Chondrocyte (in vitro differentiated cells): ENCODE measurements at places on chromosomes 5 and 9.

- DNase-seq = no peak
- no peaks in the 10 kb centered on the region for H3K4me1 ChIP-seq
- no peak overlapping the region for H3K4me3 ChIP-seq
- no peak overlapping the region for H3K27ac ChIP-seq
- H3K36me3 ChIP-seq = no peaks in the 10 kb centered on the region
- H3K27me3 ChIP-seq = peaks cover 18% of the 10 kb centered on the region
Measured at GRCh38 chr9:73347720-73348119, 196.1 kb downstream of the ANXA1 start.

GRCh38 chr9:98521141-98521540 is 187.6 kb downstream of the GABBR2 start:
- H3K4me1 ChIP-seq = no peaks in the 10 kb centered on the region
- H3K27ac ChIP-seq = no peak overlapping the region
- peaks cover 1% of the 10 kb centered on the region for H3K36me3 ChIP-seq
- no peak for DNase-seq
- H3K4me3 ChIP-seq = no peak overlapping the region

DNA sequence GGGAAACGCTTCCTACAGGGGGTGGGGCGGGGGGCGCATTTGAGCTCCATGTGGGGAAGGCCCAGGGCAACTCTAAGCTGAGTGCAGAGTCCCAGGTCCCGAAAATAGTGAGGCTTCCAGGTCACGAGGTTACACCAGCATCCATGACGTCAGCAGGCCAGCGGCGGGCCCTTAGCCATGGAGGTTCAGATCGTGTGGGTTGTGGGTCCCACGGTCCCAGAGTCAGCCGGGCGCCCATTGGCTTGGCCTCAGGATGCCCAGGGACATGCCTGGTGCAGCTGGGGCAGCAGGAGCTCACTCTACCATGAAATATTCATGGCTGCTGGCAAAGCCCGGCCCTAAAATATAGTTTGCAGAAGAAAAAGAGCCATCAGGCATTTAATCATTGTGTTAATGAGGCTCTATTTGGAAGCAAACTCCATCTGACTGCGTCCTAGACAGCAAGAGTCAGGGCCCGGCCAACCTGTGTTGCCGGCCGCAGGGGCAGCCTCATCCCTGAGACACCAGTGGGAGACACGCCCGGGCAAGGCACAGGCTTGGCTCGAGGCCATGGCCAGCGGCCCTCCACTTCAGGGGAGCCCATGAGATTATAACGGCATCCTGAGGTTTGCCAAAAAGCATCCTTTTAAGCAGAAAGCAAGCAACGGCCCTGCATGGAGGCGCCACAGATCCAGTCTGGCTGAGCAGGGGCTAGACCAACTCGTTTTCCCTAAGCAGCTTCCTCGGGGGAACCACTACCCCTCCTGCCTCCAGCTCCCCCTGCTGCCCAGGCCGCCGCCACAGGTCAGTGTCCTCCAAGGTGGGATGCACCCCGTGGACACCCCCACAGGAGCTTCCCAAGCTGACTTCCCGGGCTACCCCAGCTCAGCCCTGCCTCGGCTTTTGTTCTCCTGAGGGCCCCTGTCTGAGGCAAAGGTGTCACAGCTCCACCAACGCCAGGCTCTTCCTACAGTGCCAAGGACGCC is 108.9 kb upstream of the PPP1R26 start:
- H3K27ac ChIP-seq = no peak overlapping the region
- H3K4me1 ChIP-seq = no peaks in the 10 kb centered on the region
- no peak for DNase-seq
- H3K27me3 ChIP-seq = peaks cover 28% of the 10 kb centered on the region
- no peak overlapping the region for H3K4me3 ChIP-seq

DNA sequence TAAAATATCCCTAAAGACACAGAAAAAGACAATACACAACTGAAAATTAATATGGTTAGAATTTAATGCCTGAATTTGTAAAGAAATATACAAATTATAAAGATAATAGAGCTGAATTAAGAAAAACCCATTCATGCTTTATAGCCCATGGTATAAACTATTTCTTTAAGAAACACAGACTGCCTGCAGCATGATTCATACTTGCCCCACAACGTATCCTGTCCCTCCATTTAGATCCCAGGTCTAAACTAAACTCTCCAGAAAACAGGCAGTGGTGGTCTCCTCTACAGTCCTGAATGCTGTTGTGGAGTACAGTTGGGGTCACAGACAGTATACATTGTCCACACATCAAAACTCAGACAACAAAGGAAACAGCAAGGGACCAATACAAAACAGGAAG is 24.8 kb downstream of the IL6ST start:
- H3K4me3 ChIP-seq = no peak overlapping the region
- no peaks in the 10 kb centered on the region for H3K27me3 ChIP-seq
- peaks cover 25% of the 10 kb centered on the region for H3K4me1 ChIP-seq
- H3K36me3 ChIP-seq = peaks cover 12% of the 10 kb centered on the region
